Kidney capillary endothelial cell (primary cell): ENCODE measurements at places on chromosomes 11 and 22.

DNA sequence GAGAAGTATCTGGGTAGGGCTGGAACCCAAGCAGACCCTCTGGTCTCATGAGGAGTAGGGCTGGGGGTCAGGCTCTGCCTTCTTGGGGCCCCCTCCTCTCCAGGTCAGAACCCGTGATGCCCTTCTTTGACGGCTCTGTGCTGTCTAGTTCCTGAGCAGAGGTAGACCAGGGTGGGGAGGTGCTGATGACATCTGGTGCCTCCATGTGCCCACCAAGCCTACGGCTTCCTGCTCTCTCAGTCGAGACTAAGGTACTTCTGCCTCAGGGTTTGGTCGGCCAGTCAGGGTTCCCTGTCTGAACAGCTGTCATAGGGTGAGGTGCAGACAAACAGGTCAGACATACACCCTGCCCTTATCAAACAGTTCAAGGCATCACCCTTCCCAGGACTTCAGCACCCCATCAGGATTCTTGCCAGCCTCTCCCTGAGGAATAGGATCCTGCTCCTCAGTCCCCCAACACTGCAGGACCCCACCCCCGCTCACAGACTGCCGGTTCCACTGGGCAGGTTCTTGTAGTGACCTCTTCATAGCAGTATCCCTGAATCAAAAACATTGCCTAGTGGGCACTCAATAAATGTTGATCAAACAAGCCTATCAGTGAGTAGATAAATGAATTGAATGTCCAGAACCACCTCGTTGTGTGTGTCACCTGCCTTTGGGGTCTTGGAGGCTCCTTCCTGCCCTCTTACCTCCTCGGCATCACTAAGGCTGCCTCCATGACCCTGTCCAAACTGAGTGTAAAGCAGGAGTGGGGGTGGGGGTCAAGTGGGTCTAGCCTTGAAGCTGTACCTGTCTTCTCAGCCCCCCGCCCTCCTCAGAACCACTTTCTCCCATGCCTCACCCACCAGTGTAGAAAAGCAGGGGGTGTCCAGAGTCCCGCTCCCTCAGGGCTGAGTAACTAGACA, 158.2 kb downstream of the BUD13 start:
- no peak for DNase-seq

- no peak for DNase-seq
Observed at GRCh38 chr11:119403021-119403420, 20.0 kb downstream of the THY1 start.

- no peak for DNase-seq
Observed at GRCh38 chr11:48164836-48165235, 51.8 kb upstream of the OR4B1 start.

DNA sequence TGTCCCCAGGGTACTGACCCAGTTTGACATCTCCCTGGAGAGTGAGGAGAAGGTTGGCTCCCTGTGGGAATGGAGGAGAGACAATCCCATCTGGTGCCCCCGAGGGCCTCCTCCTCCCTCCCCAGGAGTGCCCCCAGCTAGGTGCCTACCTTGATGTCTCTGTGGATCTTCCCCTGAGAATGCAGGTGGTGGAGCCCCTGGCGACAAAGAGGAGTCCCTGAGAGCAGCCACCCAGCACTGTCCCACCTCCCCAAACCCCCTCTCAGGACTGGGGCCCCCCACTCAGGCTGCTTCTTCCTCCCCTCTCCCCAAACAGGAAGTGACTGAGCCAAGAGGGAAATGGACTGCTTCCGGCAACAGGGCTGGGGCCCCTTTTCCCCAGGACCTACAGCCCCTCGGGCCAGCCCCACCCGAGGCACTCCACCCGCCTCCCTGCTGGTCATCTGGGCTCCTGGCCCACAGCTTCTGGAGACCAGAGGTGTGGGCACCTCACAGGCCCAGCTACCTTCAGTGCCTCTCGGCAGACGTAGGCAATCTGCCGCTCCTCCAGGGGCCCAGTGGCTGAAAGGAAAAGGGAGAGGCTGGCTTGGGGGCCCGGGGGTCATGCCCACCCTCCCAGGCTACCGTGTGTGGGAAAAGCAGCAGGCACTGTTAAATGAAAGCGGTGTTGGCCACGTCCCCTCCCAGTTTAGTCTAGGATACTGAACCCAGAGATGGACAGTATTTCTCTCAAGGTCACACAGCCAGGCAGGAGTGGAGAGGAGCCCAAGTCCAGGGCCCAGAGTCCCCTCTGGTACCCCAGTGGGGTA, 1.2 kb downstream of the MAP4K2 start:
- no peak for DNase-seq

DNA sequence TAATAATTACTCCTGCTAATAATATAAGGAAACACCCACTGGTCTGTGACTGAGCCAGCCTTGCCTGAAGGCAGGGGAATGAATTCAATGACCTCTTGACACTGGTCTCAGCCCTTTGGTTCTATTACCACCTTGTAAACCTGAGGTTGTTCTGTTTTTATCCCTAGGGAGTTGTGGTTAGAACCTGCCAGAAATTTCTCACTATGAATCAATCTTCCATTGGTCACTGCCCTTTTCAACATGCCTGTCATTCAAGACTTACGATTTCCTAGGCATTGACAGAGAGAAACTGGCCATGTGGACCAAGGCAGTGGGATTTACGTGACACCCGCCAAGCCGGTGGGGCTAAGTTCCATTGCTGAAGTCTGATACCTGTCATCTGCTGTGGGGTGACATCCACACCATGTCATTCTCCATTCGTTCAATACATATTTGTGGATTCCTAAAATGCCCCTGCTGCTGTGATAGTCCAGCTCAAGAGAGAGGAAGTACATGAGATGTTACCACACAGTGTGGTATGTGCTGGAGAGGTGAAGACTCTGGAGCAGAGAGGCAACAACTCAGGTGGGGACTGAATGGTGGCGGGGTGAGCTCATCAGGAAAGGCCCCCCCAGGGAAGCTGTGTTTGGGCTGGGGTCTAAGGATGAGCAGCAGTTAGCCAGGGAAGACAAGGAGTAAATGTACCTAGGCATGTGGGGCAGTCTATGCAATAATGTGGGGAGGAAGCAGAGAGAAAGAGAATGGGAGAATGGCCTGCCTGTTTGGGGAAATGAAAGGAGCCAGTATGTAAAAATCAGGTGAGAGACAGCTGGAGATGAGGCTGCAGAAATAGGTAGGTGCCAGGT, 15.2 kb upstream of the EHF start:
- DNase-seq: no peak

GRCh38 chr22:29336751-29337490, 21.4 kb upstream of the RASL10A start:
- no peak for DNase-seq

DNA sequence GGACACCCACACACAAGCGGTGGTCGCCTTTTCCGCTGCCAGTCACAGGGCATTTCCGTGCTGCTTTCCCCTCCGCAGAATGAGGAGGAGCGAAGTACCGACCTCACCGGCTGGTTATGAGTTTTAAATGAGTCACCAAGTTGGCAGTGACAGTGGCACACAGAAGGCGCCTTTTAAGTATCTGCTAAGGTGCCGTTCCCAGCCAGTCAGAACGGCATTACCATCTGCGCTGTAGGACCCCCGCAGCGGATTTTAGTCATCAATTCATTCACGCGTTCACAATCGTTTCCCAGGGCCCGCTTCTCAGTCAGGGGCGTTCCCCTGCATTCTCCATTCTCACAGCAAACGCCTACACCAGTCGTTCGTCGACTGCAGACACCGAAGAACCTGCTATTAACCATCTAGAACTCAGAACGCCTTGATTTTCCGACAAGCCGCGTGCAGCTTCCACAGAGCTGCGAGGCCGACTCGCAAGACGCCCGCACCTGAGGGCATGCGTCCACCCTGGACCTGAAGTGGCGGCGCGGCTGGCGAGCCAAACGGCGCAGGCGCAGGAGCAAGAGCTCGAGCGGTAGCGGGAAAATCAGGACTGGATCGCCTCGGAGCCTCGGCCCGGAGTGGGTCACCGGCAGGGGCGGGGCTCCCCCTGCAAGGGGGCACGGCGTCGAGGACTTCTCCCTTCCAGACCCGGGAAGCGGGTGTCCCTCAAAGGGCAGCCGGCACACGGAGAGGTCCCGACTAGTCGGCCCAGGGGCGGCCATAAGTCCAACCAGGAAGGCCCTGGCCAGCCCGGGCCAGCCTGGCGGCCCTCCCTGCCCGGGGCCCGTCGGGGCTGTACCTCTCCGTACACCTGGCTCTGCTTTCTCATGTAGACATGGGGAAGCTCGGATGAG, 642 bp downstream of the CYP2R1 start:
- peak; percentile 84 for DNase-seq

DNA sequence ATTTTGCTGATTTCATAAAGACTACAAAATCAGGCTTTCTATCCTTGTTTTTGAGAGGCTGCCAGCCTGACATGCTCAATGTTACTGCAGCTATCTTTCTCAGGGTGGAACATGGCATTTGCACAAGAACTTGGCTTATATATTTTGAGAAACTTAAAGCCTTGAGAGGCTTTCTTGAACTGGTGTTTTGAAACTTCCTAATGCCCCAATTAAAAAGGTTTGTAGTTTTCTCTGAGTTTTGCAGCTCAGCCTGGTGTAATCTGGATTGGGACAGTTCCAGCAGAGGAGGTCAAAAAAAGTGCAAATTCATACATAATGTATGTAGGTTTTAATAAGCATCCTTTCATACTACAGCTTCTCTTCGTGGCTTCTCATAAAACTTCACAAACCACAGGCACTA, 223.4 kb downstream of the FAM76B start:
- no peak for DNase-seq

GRCh38 chr11:76604626-76605241, 65.8 kb downstream of the LRRC32 start:
- no peak for DNase-seq

DNA sequence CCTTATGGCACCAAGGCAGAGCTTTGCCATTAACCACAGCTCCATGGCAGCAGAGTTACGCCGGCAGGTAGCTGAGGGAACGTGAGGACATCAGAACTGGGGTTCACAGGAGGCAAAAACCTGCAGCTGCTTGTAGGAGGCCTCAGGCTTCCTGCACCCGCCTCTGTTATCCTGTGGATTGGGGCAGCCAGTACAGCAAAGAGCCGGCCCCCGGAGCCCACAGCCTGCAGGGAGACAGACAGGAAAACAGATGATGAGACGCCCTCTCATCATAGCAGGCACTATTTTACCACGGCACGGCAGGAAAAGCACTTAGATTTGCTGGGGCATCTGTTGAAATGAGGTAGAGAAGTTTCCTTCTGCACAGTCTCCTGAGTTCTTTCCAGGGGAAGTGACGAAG, 870.3 kb downstream of the TBC1D22A start:
- peak; percentile 7 for DNase-seq

DNA sequence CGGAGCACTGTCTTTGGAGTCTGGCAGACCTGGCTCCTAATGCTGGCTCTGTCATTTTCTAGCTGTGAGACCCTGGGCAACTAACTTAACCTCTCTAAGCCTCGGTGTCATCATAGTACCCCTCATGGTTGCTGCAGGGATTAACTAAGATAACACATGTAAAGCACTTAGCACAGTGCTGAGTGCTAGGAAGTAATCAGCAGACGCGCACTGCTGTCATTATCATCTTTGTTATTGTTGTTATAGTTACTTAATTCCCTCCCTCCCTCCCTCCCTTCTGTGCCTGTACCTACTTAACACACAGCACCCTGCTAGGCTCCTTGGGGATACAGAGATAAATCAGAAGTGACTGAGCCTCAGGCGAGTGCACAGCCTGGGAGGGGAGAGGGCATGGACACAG, 104.7 kb upstream of the PITPNB start:
- DNase-seq: no peak

GRCh38 chr11:47889714-47890441, 41.7 kb upstream of the NUP160 start:
- peak; percentile 36 for DNase-seq

- DNase-seq: no peak
Observed at GRCh38 chr11:75338516-75339208, 12.8 kb downstream of the ARRB1 start.

- no peak for DNase-seq
Observed at GRCh38 chr11:72730737-72731136, 21.5 kb downstream of the ARAP1 start.

GRCh38 chr11:9320047-9320446, 5.7 kb upstream of the TMEM41B start:
- no peak for DNase-seq

DNA sequence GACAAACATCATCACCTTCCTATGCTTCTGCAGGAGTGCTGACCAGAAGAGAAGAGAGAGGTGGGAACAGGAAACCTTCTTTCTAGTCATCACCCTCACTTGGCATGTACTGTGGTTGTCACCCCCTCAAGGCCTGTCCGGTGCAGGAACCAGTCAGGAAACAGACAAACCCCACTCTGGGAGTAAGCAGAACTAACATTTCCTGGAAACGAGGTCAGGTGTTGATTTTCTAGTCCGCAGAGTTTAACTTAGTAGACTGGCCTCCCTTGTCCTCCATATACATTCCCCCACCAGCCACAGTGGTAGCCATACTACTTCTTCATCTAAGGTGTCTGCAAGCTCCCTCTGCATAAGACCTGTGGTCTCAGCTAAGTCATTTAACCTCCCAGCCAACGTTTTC, 80.7 kb upstream of the NCAM1 start:
- no peak for DNase-seq

GRCh38 chr11:123681030-123681429, 26.6 kb upstream of the SCN3B start:
- no peak for DNase-seq

- no peak for DNase-seq
Observed at GRCh38 chr11:6328321-6328720, 8.0 kb upstream of the CAVIN3 start.

- DNase-seq: peak; percentile 42
Observed at GRCh38 chr11:60905551-60906113, 753 bp downstream of the PRPF19 start.

- DNase-seq: no peak
Observed at GRCh38 chr22:29391546-29391945, 3.2 kb upstream of the AP1B1 start.

DNA sequence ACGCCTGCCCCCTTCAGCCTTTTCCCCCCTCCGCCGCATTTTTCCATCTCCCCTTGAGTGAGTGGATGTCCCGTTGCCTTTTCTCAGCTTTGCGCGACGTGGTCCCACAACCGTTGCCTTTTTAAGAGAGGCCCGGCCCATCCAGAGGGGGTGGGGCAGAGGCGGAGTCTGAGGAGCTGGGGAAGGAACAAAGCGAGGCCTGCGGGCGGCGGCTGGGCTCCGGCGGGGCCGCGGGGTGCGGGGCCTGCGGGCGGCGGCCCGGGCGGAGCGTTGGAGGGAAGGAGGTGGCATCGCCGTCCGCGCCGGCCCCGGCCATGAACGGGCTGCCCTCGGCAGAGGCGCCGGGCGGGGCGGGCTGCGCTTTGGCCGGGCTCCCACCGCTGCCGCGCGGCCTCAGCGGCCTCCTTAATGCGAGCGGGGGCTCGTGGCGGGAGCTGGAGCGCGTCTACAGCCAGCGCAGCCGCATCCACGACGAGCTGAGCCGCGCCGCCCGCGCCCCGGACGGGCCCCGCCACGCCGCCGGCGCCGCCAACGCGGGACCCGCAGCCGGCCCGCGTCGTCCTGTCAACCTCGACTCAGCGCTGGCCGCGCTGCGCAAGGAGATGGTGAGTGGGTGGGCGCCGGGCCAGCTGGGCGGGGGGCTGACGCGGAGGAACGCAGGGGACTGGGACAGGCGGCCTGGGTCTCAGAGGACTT, at the start of gene FAM89B:
TSS of gene FAM89B (plus strand) at position 183 of the 696 bp plus-strand sequence. CDS start at position 315, 132 bp downstream.
- no peak for DNase-seq

DNA sequence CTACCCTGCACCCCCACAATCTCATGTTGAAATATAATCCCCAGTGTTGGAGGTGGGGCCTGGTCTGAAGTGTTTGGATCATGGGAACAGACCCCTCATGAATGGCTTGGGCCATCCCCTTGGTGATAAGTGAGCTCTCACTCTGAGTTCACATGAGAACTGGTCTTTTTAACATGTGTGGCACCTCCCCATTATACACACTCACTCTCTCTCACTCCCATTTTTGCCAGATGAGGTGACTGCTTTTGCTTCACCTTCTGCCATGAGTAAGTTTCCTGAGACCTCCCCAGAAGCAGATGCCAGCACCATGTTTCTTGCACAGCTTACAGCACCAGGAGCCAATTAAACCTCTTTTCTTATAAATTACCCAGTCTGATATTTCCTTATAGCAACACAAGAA, 32.1 kb upstream of the DRD2 start:
- DNase-seq: no peak
